ENCODE measurements at places on chromosomes 6 and 20. TPM values are rescaled to one million over a fixed set of nuclear protein-coding genes. Genes with fewer than 3 reads are reported as not detected.

MYBL2 gene
- total RNA-seq, result not detected

MDFI gene
- 2.8 TPM for total RNA-seq

FAM83C gene
- not detected for total RNA-seq

- peak overlapping the region; percentile 88 for H3K4me3 ChIP-seq
- H3K4me1 ChIP-seq, result peaks cover 5% of the 10 kb centered on the region
- no peaks in the 10 kb centered on the region for H3K27me3 ChIP-seq
- DNase-seq, result peak; percentile 40
These were observed 662 bp downstream of the ENTPD6 start for GRCh38 chr20:25195962-25196785.

DNA sequence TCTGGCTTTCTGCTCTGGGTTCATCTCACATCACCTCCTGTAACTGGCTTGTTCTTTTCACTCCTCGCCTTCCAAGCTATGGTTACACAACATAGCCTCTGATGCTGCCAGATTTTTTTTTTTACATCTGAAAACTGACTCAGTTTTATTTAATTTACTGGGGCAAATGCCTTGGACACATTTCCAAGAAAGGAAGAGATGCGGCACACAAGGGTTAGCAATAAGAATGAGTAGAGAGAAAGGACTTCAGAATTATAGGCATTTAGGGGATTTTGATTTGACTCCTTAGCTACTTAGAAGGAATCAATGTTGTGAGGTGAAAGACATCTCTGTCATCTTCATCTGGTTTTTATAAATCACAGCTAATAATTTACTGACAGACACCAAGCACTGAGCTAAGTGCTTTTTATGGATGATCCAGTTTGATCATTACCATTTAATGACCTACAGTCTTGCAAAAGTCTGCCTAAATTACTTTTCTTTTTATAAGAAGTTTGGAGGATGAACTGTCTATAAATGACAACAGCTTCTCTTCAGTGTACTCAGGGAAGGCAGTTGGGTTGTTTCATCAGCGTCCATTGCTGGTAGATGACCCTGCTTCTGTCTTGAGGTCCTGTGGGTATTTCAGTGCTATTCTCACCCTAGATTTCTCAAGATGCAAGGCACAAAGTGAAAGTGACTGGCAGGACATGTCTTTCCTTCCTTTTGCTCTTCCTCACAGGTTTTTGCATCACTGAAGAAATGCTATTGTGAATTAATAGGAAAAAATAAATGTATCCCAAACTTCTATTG is 31.1 kb downstream of the LAMA4 start:
- peaks cover 12% of the 10 kb centered on the region for H3K4me1 ChIP-seq
- H3K27ac ChIP-seq, result peak overlapping the region; percentile 16
- no peak overlapping the region for H3K4me3 ChIP-seq
- H3K36me3 ChIP-seq, result no peaks in the 10 kb centered on the region
- no peaks in the 10 kb centered on the region for H3K27me3 ChIP-seq

DNA sequence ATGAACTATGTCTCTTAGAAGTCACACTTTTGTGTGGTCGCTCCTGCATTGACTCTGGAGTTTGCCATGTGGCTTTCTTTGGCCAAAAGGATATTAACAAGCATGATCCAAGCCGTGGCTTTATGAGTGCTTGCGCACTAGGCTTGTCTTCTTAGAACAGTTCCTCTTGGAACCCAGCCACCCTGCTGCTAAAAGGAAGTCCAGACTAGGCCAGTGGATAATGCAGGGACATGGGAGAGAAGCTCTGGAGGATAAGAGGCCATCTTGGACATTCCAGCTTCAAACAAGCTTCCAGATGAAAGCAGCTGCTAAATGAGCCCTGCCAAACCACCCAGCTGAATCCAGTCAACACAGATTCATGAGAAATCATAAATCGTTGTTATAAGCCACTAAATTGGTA is 346.4 kb downstream of the CDC5L start:
- no peaks in the 10 kb centered on the region for H3K27me3 ChIP-seq
- H3K27ac ChIP-seq, result no peak overlapping the region
- no peaks in the 10 kb centered on the region for H3K36me3 ChIP-seq

DNA sequence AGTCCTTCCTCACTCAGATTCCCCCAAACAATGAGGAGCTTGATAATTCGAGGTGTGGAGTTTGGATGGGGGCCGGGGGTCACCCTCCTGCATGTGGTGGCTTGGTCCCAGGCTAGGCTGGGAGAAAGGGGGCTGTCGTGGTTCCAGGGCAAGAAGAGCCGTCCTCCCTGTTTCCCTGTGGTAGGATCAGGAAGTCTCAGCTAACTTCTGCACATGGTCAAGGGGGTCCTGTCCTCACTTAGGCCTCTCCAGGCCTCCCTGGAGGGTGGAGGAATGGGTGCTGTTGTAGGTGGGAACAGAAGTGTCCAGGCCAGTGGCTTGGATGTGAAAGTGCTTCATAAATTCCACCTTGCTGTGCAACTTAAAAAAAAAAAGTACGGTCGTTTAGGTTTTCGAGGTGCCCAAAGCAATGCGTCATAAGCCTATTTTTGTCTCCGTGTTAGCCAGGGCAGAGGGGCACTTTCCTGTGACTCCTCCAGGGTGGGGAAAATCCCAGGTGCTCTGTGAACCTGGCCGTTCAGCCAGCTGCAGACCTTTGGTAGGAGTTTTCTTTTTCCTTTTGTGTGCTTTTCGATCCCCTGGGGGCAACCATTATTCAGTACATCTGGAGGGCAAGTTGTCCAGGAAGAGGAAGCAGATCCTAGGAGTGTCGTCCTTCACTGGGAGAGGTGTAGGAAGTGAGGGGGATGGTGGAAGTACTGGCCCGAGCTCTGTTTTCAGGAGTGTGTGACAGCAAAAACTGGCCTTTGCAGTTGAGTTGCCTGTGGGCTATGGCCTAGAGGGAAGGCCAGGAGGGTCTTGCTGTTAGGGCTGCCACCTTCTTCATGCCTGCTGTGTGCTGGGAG is 9.6 kb downstream of the IGF2R start:
- no peak for DNase-seq
- peak overlapping the region; percentile 30 for H3K27ac ChIP-seq

Data from liver (tissue), 10 donors.